T-helper 2 cell (primary cell): ENCODE measurements at places on chromosomes 13 and 19.

DNA sequence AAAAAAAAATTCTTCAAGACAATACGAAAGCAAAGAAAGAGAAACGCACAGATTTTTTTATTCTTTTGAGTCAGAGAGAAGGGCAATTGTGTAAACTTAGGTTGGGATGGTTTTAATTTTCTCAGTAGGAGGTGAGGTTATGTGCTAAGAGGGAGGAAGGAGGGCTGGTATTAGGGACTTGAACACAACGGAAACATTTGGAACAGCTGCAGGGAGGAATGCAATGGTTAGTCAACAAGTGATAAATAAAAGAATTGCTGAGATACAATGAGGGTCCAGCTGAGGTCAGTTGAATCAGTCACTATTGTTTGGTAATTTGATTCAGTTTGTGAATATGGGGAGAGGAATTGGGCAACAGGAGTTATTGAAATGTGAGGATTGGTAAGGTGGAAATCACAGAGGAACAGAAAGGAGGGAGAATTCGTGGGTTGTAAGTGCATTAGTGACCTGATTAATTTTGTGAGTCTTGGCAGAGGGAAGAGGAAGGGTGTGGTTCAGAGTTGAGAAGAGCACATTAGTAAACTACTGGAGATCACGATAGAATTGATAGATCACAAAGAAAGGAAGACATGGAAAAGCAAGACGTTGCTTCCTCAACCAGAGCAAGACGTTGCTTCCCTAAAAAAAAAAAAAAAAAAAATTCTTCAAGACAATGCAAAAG lies 499.5 kb upstream of the SPRY2 start:
- DNase-seq: no peak

DNA sequence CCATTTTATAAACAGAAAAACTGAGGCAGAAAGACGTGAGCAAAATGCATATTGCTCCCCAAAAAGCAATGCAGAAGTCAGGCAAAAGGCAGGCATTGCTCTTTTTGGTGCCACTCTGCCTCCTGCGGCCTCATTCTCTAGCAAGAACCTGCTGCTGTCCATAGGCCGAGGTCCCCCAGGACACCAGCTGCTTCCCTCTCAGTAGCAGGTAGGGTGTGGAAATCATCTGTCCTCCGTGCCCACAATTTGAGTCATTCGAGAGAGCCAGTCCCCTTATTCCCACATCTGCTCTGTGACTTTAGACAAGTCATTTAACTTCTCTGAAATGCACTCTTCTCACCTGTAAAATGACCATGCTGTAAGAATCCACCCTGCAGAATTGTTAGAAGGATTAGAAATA lies 50.0 kb downstream of the TNFRSF19 start:
- no peak for DNase-seq

- DNase-seq: no peak
Measured at GRCh38 chr19:29187676-29188075, 25.3 kb downstream of the UQCRFS1 start.

- DNase-seq: no peak
Measured at GRCh38 chr13:108924541-108924940, 295.1 kb downstream of the MYO16 start.

GRCh38 chr19:44611812-44612295 lies 1.5 kb upstream of the IGSF23 start:
- no peak for DNase-seq

DNA sequence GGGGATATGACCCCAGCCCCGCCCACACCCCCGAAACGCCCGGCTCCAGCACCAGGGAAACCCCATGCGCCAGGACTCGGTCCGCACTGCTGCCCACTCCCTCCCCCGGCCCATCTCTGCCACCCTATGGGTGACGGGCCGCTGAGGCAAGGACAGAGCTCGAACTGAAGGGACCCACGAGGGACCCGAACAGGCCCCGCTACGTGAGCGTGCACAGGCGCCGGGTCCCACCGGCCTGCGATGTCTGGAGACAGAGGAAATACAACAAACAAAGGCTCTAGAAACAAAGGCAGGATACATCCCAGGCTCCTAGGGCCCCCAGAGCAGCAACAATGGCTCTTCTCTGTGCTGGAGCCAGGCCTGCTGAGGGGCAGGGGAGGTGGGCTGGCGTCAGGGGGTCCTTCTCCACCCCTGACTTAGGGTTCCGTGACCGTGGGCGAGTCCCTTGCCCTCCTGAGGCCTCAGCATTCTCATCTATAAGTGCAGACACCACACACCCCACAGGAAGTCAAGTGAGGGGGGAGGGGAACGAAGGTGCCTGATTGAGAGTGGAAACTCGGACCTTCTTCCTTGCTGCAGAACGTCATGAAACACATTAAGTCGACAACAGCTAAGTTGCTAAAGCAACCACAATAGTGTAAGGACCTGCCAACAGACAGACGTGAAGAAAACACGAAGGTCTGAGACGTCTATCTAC lies 3.1 kb downstream of the ABHD17A start:
- DNase-seq: no peak

GRCh38 chr19:13090511-13091231 lies 12.0 kb downstream of the LYL1 start:
- no peak for DNase-seq
